ENCODE measurements at places on chromosomes 16 and 17.

- no peak for DNase-seq
Measured at GRCh38 chr17:82740906-82741759, 5.7 kb downstream of the FN3K start.

DNA sequence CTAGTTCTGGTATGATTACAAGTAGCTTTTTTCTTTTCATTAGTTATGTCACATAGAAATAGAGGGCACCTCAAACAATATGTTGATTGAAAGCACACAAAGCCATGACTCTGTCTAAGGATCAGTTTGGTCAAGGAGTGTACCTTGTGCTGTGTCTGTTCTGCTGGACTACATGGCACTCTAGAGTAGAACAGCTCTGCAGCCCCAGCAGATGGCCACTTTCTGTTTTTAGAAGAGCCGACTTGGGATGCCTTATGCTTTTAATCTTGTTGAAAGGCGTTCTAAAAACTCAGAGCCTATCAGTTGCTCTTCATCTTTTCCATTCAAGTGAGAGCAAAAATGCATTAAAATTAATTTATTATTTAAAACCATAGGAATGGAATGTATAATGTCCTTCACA, 49.3 kb upstream of the CA10 start:
- DNase-seq = no peak

DNA sequence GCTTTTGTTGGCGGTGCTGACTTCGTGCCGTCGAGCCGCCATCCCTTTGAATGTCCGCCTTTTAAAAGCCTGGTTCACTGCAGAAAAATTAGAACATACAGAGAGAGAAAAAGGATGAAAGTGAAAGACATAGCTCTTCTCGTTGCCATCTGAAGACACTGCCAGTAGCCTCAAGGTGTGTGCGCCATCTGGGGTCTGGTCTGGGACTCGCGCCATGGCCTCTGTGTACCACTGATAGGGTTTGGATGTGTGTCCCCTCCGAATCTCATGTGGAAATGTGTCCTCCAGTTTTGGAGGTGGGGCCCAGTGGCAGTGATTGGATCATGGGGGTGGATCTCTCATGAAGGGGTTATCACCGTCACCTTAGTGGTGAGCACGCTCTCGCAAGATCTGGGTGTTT, 15.5 kb downstream of the GSE1 start:
- DNase-seq = no peak

- no peak for DNase-seq
Measured at GRCh38 chr16:56713794-56714193, 16.1 kb upstream of the NUP93 start.

DNA sequence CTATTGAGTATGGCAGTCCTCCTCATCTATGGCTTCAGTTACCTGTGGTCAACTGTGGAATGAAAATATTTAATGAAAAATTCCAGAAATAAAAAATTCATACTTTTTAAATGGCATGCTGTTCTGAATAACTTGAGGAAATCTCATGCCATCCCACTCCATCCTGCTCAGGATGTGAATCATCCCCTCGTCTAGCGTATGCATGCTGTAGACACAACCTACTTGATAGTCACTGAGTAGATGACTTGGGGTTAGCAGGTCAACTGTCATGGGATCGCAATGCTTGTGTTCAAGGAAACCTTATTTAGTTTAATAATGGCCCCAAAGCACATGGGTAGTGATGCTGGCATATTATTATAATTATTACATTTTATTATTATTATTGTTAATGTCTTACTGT, 4.8 kb upstream of the VAC14 start:
- DNase-seq = no peak

GRCh38 chr17:45902892-45903346, 8.6 kb downstream of the MAPT start:
- no peak for DNase-seq

GRCh38 chr16:51532551-51532950, 381.5 kb upstream of the SALL1 start:
- DNase-seq = no peak

DNA sequence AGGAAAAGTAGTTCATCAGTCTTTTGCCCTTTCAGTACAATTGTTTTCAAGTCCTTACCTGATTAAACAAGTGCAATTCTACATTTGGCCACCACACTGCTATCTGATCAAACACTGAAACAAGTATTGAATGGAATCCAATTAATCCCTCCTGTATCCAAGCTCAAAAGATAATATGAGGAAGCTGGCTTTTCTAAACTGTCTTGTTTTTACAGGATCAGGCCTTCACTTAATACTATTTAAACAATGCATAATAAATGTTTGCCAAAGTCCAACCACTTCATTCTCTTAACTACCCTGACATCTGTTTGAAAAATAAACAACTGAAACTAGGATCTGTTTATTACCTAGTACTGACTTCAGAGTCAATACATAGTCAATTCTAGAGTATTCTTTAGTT, 131.6 kb downstream of the MRTFB start:
- no peak for DNase-seq

DNA sequence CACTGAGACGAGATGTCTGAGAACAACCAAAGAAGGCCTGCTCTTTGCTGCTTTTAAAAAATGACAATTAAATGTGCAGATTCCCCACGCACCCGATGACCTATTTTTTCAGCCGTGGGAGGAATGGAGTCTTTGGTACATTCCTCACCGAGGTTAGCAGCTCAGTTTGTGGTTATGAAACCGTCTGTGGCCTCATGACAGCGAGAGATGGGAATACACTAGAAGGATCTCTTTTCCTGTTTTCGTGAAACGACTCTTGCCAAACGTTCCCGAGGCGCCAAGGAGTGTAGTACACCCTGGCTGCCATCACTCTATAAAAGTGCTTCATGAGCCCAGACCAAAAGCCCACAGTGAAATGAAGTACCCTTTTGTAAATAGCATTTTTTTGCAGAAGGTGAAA, 87.8 kb downstream of the CRISPLD2 start:
- no peak for DNase-seq

GRCh38 chr17:45929344-45929743, 35.0 kb downstream of the MAPT start:
- DNase-seq = no peak

DNA sequence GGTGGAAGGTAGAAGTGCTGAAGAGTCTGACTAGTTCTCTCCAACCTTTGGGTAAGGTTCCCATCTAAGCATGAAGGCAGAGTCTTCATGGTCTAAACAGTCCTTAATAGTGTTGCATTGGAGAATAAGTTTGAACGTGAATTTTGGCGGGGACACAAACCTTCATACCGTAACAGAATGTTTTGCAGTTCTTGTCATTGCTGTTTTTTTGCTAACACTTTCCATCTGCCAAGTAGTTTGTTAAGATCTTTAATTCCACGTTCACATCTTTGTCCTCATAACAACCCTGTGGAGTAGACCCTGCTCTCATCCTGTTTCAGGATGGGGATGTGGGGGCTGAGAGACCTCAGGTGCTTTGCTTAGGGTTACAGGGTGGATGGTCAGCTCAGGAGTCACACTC, 936.9 kb upstream of the EEF2KMT start:
- DNase-seq = no peak

GRCh38 chr17:48915459-48916282, 7.5 kb downstream of the UBE2Z start:
- DNase-seq = no peak

- no peak for DNase-seq
Measured at GRCh38 chr17:31646642-31647041, 212.4 kb downstream of the COPRS start.

DNA sequence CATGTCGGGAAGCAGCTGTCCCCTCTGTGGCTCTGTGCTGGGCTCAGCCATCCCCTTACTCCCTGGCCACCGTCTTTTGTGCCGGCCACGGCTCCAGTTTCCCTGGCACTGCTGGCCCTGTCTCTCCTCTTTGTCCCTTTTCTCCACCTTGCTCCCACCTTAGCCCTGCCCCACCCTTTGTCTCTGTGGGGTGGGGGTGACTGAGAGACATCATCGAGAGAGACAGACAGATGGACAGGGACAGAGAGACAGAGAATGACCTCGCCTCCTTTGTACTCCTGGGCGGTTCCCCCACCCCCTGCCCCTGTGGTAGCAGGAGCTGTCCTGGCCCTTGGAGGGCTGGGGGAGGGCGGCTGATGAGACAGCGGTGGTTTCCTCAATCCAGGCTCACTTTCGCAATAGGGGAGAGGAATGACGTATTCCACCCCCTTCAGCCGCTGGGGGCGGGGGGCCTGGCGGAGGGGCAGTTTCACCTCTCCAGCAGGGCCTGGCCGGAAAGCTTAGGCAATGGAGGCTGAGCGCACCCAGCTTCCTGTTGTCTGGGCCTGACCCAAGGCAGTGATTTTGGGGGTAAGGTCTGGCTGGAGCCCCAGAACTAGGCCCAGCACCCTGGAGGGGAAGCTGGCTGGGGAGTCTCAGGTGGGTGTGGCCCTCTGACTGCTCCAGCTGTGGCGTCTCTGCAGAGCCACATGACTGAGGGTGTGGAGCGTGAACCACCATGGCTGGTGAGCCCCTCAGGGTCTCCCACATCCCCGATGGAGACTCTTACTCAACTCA, 7.3 kb downstream of the FMNL1 start:
- DNase-seq = peak; percentile 79

GRCh38 chr16:58021661-58022551, 3.6 kb upstream of the MMP15 start:
- DNase-seq = peak; percentile 17

GRCh38 chr16:54136276-54136625, 150.3 kb downstream of the IRX3 start:
- DNase-seq = no peak

GRCh38 chr17:82751171-82751570, 694 bp upstream of the TBCD start:
- DNase-seq = no peak

GRCh38 chr17:73342050-73342522, 30.3 kb upstream of the CDC42EP4 start:
- DNase-seq = peak; percentile 88

DNA sequence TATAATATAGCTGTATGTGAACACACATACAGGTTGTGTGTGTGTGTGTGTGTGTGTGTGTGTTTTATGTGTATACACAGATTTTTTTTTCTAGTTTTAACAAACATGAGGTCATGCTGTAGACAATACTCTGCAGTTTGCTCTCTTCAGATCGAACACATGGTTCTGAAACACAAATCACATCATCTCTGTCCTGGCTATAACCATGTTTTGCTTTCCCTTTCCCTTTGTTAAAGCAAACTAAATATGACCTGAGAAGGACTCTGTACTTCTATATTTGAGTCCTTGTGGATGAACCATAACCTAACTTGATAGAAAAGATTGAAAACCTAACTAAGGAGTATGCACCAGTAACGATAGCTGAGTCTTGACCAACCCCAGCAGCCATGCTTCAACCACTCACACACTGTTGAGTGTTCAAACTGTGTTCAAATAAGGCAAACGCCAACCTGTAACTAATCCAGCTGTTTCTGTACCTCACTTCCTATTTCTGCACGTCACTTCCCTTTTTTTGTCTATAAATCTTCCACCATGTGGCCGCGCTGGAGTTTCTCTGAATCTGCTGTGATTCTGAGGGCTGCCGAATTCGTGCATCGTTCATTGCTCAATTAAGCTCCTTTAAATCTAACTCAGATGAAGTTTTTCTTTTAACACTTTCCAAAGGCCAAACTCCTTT, 303.8 kb downstream of the HS3ST3B1 start:
- no peak for DNase-seq

DNA sequence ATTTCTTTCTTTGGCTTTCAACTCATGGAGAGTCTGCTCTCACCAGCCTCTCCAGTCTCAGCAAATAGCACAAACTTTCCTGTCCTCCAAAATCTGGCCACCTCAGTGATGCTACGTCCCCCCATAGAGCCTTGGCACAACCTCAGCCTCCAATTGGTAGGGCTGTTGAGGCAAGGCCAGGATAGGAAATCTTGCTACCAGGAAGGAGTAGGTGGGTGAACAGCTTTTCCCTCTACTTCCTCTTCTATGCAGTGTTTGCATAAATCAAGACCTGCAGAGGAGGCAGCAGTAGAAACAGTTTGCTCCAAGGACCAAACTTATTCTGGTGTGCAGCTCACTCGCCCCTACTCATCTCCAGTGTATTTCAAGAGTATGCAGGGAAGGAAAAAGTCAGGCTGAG, 701 bp upstream of the DPEP2 start:
- no peak for DNase-seq

DNA sequence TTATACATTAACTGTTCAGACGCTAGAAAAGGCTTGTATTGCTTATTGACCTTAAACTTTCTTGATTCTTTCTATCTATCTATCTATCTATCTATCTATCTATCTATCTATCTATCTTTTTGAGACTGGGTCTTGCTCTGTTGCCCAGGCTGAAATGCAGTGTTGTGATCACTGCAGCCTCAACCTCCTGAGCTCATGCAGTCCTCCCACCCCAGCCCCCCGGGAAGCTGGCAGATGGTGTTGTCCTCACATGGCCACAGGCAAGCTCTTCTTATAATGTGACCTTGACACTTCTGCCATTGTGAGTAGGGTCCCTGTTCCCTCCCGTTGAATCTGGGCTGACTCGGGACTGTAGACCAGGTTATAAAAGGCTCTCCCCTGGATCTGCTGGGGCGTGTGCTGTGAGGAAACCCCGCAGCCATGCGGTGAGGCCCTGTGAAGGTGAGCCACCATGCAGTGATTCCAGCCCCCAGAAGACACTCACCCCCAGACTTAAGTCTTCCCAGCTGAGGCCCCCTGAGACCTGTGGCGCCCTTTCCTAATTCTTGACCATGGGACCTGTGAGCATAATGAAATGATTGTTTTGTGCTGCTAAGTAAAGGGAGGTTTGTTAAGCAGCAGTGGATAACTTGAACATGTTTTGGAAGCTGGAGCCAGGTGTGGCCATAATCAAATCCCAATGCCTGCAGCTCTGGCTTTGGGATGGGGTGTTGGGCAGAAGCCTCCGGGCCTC, 54.3 kb downstream of the RPTOR start:
- no peak for DNase-seq

DNA sequence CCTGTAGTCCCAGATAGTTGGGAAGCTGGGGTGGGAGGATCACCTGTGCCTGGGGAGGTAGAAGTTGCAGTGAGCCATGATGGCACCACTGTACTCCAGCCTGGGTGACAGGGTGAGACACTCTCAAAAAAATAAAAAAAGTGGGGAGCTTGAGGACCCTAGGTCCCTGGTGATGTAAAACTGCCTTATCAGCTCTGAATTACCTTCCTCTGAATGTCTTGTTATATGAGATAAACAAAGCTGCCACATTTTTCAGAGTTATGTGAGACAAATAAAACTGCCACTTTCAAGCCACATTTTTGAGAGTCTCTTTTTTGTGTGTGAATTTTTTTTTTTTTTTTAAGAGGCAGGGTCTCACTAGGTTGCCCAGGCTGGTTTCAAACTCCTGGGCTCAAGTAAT, 32.0 kb upstream of the B4GALNT2 start:
- no peak for DNase-seq

- DNase-seq = no peak
Measured at GRCh38 chr16:8848939-8849391, 19.8 kb downstream of the CARHSP1 start.

Data from right hindlimb (tissue), 1 donor.